ENCODE measurements at places on chromosomes 6 and 20.

- DNase-seq, result no peak
These were observed 10.3 kb upstream of the DST start for GRCh38 chr6:56652994-56653393.

GRCh38 chr6:150099953-150100352, 31.0 kb upstream of the ULBP3 start:
- DNase-seq, result no peak

DNA sequence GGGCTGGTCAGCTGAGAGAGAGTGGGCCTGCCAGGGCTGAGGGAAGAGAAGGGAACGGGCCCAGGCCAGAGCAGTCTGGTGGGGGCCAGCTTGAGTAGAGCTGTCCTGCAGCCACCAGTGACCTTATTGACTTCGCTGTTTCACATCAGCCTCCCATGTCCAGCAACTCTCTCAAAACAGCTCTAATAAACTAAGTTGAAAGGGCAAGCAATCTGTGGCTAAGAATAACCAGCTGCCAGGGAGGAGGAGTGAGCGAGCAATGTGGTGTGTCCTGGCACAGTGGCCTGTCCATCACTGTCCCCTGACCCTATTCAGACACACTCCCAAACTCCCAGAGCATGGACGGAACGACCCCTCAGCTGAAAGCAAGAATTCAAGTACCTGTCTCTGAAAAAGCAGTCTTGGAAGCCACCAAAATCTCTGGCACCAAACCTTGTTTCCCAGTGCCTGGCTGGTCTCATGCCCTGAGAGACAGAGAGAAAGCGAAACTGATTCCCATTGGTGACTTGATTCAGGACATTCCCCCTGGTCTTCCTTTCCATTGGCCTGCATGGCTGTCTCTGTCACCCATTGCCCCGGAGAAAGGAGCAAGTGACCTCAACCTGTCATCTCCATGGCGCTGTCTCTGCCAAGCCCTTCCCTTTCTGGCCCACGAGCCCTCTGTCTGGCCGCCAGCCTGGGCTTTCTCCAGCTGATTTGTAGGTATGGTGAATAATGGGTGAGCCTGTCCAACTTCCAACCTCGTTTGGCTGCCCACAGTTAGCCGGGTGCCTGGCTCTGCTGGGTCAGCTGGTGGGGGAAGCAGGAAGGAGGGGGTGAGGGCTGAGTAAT, at the start of gene DDO:
Gene DDO (minus strand): TSS at position 490 of the 831 bp plus-strand sequence. CDS start 2,113 bp downstream, outside the sequence.
- DNase-seq, result no peak

DNA sequence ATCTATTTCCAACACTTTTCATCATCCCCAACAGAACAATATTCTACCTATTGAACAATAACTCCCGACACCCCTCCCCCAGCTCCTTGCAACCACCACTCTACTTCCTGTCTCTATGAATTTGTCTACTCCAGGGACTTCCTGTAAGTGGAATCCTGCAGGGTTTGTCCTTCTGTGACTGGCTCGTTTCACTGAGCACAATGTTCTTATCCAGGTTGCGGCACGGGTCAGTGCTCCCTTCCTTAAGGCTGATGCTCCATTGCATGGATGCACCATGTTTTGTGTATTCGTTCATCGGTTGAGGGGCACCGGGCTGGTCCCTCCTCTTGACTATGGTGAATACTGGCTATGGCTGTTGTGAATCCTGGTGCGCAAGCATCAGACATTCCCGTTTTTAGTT, 163.2 kb downstream of the TBXT start:
- DNase-seq, result no peak

DNA sequence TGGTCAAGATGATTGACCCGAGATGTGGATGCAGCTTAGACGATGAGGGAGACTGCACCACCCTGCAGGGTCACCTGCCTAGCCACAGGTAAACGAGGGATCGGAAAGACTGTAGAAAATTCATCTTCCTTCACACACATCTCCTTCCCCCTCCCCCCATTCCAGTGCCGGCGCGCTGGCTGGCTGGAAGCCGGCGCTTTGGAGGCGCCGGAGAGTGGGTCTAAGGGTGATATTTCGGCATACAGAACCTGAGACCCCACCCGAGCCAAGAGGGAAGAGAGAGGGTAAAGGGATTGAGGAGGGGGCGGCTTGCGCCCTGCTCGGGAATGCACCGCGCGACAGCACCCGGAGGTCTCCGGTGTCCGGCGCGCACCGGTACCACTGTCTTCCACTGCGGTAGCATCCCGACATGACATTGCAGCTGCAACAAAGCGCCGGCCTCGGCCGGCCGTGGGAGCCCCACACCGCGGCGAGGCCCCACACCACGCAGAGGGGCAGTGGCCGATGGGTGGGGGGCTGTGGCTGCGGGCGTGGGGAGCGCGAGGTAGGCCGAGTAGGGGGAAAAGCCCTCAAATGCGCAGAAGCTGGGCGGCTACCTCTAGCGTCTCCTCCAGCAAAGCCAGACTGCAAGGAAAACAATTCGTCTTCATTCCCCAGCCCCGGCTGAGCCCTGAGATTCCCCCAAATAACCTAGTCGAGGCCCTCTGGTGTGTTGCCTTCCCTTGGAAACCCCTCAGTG, 984 bp downstream of the TNFRSF21 start:
- DNase-seq, result no peak

DNA sequence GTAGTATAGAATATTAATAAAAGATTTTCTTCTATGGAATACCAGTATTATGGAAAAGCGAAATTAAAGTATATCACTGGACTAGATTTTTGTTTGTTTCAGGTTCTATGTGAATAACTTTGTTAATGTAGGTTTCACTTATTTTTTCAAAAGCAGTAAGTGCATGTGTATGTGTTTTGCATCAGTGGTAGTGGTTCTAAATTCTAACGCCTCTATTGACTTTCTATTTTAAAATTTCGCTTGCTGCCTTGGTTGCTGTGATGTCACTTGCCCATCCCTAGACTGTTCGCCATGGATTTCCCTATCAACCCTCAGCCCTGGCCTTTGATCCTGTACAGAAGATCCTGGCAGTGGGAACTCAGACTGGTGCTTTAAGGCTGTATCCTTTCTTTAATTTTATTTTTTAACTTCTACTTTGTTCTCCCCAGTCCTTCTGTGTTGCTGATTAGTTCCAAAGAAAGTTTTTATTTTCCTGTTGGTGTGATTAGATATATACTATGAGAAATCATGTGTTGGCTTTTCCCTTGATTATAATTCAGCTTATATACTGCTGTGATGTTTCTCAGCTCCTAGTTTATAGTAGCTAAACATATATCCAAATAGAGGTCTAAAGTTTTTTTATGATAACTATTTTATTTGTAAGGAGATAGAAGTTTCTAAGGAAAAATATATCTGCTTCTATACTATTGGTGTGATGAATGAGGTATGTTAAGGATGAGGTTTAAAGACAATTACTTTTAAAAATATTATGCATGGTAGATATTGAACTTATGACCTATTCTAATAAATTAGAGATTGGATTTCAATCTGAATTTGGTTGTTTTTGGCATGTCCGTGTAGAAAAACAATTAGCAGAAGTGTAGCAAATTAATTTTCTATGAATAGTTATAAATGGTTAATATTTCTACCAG, 1.7 kb downstream of the STXBP5 start:
- DNase-seq, result peak; percentile 43

- no peak for DNase-seq
These were observed 195.2 kb upstream of the SLC24A3 start for GRCh38 chr20:19017104-19017690.

DNA sequence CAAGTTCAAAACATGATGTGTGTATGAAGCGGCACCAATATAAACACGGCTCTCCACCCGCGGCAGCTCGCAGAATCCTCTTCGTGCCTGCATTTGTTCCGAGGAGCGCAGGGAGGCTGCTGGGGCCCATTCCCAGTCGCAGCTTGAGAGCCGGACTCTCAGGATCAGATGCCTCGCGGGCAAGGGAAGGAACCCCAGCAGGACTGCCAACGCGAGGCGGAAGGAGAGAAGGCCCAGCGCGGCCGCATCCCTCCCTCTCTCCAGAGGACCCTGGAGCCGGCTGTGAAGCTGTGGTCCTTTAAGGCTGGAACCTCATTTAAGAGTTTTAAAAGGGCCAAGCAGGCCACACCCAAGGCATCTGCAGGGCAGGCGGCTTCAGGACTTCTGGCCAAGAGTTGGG, 44.2 kb upstream of the ZBP1 start:
- DNase-seq, result no peak

DNA sequence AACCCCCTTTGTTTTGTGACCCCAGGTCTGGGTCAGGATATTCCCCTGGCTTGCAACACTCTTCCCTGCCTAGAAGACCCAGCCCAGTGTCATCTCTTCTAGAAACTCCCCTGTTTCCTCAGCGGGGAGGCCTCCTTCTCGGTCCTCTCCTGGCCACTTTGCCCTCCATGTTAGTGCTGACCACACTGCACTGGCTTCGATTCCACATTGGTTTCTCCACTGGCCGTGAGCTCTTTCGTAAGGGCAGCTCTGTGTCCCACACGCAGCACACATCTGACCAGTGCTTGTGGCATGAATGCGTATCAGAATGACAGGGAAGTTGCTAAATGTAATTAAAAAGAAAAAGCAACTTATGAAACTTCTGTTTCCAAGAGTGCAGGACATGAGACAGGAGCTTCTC, 49.4 kb upstream of the FNDC1 start:
- no peak for DNase-seq

- DNase-seq, result no peak
These were observed 9.2 kb downstream of the ZHX3 start for GRCh38 chr20:41308290-41308711.

DNA sequence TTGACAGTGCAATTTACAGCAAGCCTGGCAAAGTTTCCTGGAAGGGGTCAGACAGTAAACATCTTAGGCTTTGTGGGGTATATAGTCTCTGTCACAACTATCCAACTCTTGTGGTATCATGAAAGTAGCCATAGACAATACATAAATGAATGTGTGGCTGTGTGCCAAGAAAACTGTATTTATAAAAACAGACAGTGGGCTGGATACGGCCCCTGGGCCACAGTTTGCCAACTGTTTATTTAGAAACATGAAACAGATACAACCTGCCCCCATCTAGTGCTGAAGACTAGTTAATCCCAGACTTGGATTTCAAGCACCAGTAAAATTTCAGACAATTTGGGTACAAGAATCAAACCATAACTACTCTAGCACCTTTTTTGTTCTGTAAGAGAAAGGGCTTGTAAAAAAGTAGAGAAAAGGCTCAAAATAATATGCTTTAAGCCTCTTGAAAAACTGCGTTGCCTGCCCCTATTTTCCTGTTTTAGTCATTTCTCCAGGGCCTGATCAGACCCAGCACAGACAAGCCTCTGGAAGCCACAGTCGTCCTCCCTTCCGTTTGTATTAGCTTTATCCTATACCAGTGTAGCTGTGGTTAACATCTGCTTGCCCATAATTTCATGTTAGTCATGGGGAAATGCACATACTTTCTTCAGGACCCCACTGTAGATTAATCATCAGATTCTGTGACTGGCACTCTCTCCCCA, 30.8 kb downstream of the JAG1 start:
- no peak for DNase-seq

DNA sequence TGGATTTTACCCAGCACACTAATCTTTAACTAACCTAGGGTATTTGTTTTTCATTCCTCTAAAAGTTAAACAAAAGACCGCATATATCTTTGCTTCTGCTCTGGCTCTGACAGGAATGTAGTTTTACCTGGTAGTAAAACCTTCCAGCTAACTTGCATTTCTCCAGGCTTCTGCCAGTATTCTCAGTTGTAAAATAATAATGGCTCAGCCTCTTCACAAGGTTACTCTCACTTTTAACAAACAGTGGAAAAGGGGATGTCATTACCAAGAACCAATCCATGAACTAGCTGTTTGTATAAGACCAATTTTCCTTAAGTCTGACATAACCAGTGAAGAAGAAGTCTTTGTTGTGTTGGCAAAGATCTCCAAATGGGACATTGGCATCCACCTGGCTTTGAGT, 10.0 kb downstream of the THBS2 start:
- no peak for DNase-seq

GRCh38 chr20:37526238-37526838, 1.3 kb downstream of the BLCAP start:
- peak; percentile 79 for DNase-seq

DNA sequence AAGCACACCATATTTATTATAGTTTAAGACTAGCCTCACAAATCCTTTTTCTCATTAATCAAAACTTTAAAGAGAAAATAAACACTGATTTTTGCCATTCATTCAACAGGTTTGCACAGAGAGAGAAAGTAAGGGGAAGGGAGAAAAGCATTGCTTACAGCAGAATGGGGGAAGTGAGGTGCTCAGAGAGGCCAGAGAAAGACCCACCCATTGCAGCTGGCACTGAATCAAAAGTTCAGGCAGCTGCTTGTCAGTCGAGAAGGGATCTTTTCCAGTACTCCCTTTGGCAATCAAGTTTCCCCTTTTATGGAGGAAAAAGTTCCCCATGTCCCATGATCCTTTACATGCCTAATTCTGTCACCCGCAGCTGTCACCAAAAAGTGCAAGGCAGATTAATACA, 8.0 kb upstream of the CRISP2 start:
- DNase-seq, result no peak

DNA sequence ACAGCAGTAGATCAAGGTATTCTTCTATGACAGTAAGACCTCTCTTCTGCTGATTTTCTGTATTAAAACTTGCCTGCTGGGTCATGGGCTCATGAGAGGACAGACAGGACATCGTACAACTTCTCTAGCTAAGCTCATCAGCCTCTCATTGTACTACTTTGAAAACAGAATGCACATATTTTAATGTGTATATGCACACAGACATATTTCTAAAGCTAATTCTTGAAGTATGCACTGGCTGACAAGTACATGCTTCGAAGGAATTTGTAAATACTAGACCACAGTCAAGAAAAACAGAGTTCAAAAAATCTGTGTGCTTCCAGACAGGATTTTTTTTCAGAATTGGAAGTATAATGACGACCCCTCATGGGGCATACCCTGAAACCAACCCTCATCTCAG, 81.7 kb upstream of the CD83 start:
- no peak for DNase-seq

- DNase-seq, result no peak
These were observed 28.5 kb downstream of the THBS2 start for GRCh38 chr6:169225131-169225576.

Data from HT-29 (cell line).